Colonic mucosa (tissue), 4 donors: ENCODE measurements at places on chromosomes 11 and 22. TPM values are rescaled to one million over a fixed set of nuclear protein-coding genes. Genes with fewer than 3 reads are reported as not detected.

Gene THAP7
- total RNA-seq = 12.9 TPM

Gene RAC2
- total RNA-seq = 27.4 TPM

Gene ATP5MG
- 282 TPM for total RNA-seq

Gene TBX1
- total RNA-seq = 0.80 TPM

Gene SYCE3
- not detected for total RNA-seq

Gene OR8I2
- total RNA-seq = not detected

Gene APOBEC3A
- total RNA-seq = 1.4 TPM

Gene MAPK12
- 2.0 TPM for total RNA-seq

Gene TCN1
- not detected for total RNA-seq

Gene PRR33
- not detected for total RNA-seq

Gene NTM
- total RNA-seq = 2.8 TPM

Gene FOLR2
- 15.4 TPM for total RNA-seq

Gene CALCA
- total RNA-seq = 0.29 TPM

Gene IRAG1
- 18.7 TPM for total RNA-seq

Gene DSCAML1
- total RNA-seq = 1.2 TPM

Gene SNX32
- total RNA-seq = 1.6 TPM
